T1000 (cell line): ENCODE measurements at places on chromosomes 3 and 15.

DNA sequence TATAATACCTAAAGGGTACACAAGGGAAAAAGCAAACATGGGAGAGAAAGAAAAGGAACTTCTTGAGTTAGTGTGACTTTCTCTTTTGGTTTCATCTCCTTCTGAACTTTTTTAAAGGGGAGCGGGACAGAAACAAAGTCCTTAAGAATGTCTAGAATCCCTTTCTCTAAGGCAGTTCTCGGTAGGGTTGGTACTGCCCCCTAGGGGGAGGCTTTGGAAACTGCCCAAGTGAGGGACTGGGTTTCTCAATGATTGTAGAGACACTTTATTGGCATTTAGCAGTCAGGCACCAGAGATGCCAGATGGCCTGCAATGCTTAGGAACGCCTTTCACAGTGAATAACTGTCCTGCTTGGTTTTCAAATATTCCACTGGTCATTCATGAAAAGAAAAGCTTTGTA is 172.7 kb downstream of the WDR72 start:
- DNase-seq = no peak

DNA sequence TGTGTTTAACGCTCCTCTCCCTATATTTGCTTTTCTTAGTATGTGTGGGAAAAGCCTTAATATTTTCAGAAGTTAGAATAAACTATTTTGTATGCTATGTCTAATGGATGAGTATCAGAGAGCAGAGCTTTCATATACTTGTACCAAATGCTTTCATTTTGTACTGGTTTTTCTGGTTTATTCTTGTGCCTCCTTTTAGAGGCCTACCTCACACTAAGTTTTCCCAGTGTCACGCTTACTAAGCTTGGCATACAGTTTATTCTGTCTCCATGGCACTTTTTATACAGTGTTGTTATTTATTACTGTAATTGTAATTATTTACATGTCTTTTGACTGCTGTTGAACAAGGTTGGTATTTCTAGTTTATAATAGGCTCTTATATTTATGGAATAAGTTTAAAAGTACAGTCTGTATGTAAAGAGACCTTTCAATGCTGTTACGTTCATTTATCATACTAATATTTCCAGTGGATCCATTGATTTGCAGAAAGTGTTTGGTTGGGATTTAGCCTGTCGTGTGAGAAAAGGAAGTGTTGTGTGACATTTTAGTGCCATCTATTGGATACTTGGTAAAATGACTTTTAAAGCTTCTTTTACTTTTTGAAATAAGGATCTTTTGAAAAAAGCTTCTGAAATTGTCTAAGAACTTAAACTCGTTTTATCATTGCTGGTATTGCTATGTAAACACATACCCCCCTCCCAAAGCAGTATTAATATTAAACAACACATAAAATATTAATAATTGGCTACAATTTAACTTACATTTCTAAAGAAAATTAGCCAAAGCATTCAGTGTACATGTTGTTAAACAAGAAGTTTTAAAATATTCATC is 5.2 kb upstream of the EBLN2 start:
- no peak for DNase-seq

GRCh38 chr3:142892714-142893113 is 3.8 kb upstream of the PCOLCE2 start:
- no peak for DNase-seq

- peak; percentile 7 for DNase-seq
These were observed at the start of gene MCTP2 for GRCh38 chr15:94230883-94231722. Gene MCTP2, plus strand, starts transcription at chr15:94231561. Its CDS starts 66,705 bp downstream, at chr15:94298266.

DNA sequence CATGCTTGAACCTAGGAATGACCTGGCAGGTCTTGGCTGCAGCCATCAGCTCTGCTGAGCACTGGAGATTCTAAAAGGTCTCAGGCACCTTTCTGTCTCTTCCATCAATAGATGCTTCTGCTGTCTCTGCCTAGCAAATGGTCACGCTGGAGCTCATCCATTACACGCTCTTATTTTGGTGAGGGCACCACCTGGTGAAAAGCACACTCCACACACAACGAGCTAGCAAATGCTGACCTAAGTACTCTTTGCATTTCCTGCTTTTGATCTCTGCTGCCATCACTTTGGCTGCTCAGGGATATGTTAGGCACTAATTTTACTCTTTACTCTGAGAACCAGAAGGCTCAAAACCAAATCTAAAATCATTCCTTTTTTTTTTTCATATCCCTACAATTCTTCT is 91.3 kb downstream of the RAB11A start:
- no peak for DNase-seq

DNA sequence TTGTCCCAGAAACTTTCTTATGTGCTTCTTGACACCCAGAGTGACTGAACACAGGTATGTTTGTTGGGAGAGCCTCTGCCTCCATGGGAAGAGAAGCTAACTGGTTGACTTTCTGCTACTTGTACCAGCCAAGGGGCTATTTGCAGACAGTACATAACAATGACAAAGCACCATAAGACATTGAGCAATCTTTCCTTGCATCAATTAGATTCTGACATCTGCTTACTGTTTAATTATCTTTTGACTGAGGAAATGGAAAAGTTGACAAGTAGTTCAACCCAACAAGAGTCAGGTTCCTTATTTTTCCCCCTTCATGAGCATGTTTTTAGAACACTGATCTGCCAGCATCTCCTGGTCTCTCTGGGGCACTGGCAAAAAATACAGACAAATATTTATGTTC is 157.7 kb downstream of the RPLP1 start:
- no peak for DNase-seq

DNA sequence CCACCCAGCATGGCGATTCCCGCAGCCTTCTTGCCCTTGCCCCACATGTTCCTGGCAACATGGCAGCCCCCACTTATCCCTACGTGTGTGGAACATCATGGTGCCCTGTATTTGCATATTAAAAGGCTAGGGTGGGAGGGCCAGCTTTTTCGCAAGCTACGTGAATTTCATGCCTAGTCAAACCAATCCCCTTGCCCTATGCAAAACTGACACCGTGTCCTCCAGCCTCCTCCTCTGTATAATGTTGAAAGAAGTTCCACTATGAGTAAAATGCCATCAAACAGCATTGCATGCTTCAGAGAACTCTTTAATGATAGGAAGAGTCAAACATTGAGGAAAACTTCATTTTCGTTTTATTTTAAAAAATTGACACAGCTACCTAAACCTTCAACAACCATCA is 170.9 kb downstream of the IL1RAP start:
- no peak for DNase-seq

DNA sequence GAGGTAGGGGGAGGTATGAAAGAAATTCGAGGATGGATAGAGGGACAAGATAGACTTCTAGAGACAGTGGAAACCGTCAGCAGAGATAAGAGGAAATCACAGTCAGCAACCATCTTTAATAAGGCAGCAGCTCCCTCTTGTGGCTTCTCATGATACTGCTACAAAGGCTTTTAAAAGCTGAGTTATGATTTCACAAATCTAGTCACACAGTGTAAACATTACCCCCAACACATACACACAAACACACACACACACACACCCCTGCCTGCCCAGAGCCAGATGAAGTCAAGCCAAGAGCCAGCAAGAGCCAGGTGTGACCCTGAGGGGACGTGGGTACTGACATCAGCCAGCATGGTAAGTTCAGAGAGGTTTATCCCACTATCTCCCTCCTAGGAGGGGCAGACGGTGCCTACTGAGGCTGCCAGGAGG is 18.9 kb upstream of the TGM5 start:
- DNase-seq = peak; percentile 33

DNA sequence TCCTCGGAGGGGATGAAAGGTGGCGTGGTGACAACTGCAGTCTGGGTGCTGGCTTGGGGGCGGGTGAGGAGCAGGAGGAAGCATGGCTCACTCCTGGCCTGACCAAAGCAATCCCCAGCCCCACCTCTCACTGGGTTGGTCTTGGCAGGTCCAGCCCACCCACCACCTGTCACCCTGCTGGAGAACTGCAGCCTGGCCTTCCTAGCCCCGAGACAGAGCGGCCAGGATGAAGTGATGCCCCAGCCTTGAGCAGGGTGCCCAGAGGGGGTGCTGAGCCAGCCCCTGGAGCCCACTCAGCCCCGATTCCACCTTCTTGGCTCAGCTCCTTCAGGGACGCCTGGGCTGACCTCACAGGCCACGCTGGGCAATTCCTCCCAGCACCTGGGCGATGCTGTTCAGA is 89.9 kb downstream of the IQSEC1 start:
- no peak for DNase-seq

GRCh38 chr15:33664947-33665346 is 303.4 kb upstream of the CHRM5 start:
- no peak for DNase-seq

GRCh38 chr3:158794936-158795518 is 6.8 kb upstream of the MFSD1 start:
- no peak for DNase-seq

DNA sequence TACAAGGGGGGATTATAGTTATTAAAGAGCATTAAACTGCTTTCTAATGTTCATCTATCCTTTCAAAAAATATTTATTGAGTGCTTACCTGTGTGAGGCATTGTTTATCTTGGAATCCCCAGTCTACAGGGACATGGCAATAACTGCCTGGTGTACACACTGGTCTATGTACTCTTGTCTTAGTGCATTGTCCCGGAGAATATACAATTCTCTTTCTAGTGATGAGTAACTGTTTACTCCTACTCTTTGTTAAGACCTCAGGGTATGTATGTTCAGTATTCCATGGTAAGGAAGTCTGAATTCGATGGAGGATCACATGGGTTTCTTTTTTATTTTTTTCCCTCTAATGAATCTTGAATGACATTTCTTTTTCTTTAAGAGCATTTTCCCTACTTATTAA is 772.4 kb upstream of the NR2F2 start:
- no peak for DNase-seq

- no peak for DNase-seq
These were observed 42.5 kb downstream of the CHSY1 start for GRCh38 chr15:101209285-101209845.
